ENCODE measurements at places on chromosomes 16 and 17.

GRCh38 chr17:63071797-63072196, 105.8 kb downstream of the TANC2 start:
- DNase-seq: no peak

- no peak for DNase-seq
Measured at GRCh38 chr16:9409560-9410493, 318.4 kb downstream of the HAPSTR1 start.

- no peak for DNase-seq
Measured at GRCh38 chr17:78715000-78715771, 66.9 kb downstream of the CYTH1 start.

DNA sequence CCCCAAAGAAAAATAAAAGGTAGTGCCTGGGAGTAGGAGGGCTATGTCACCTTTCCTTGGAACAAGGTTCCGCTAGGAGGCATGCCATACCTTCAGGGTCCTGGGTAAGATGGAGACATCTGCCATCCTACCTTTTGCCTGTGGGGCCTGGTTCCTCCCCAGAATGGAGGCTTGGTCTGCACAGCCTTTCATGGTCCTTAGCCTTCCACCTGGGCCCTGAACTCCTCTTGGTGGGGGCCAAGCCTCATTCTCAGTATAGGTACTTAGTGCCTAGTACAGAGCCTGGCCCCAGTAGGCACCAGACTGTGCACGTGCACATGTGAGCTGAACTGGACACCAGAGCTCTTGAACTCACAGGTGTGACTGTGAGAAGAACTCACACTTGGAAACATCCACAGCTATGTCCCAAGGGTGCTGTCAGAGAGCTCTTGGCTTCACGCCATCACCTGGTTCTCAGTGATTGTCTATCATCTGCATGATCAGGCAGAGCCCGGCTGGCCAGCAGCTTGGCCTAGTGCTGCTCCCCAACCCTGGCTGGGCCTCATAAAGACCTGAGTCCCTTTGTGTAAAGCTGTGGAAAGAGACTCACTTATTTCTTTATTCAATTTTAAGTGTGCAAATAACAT, 143.2 kb downstream of the SOCS1 start:
- DNase-seq: no peak

GRCh38 chr17:74150428-74151025, 53.0 kb upstream of the RPL38 start:
- DNase-seq: no peak

DNA sequence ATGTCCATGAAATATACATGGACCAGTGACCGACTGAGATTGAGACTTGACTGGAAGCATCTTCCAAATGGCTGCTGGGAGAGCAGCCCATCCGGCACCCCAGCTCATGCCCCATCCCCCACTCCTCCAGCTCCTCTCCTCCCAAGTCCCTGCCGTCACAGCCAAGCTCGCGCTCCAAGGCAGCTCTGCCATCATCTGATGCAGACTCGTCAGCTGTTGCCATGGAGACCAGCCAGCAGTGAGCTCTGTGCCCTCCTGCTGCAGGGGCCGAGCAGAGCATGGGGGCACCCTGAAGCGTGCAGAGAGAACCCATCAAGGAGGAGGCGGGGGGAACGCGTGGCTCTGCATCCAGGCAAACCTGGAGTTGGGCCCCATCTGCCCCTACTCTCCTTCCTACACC, 74.5 kb upstream of the TNRC6C start:
- DNase-seq: no peak

GRCh38 chr17:77873500-77874302, 84.8 kb upstream of the TNRC6C start:
- peak; percentile 4 for DNase-seq

DNA sequence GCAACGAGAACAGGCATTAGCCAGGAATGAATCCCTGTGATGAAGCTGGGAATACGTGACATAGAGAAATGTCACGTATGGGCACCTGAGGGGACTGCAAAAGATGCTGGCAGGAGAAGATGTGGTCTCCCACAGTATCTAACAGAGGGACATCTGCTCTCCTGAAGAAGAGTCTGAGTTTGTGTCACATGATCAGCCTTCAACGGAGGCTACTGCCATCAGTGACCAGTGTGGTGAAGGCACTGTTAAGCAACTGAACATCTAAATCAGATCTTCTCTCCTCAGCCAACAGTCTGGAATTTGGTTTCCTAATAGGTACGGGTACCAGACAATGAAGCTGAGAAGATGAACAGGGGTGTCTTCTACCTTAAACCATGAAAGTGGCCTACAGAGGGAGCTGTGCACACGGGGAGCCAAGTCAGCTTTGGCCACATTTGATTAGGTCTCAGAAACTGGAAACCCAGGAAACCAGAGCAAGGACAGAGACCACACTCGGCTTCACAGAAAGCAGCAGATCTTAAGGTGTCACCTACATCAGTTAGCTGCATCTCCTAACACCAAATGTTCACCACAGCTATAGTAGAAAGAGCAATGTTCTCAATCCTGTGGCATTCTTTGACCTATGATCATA, 41.8 kb downstream of the BRD7 start:
- DNase-seq: no peak

DNA sequence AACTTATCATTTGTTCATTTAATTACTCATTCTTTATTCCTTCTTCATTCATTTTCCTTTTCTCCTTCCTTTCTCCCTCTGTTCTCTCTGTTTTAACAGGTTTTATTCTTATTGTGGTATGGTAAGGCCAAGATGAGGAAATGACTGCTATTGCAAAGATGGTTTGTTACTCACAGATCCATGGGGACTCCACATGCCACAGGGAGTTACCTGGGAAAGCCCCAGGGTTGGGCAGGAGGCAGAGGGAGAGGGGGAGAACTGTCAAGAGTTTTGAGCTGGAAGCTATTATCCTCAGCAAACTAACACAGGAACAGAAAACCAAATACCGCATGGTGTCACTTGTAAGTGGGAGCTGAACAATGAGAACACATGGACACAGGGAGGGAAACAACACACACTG, 453.3 kb downstream of the WWOX start:
- DNase-seq: no peak

- no peak for DNase-seq
Measured at GRCh38 chr17:13197586-13197985, 179.8 kb upstream of the ELAC2 start.

DNA sequence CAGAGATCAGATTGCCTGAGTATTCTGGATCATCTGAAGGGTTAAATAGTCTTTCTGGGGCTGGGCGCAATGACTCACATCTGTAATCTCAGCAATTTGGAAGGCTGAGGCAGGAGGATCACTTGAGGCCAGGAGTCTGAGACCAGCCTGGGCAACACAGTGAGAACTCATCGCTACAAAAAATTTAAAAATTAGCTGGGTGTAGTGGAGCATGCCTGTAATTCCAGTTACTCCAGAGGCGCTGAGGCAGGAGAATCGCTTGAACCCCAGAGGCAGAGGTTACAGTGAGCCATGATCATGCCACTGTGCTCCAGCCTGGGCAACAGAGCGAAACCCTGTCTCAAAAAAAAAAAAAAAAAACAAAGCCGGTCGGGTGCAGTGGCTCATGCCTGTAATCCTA, 15.7 kb downstream of the MVP start:
- no peak for DNase-seq

GRCh38 chr17:45129940-45130680, 2.2 kb downstream of the PLCD3 start:
- DNase-seq: peak; percentile 46

- no peak for DNase-seq
Measured at GRCh38 chr16:57236022-57236350, 9.1 kb upstream of the ARL2BP start.

DNA sequence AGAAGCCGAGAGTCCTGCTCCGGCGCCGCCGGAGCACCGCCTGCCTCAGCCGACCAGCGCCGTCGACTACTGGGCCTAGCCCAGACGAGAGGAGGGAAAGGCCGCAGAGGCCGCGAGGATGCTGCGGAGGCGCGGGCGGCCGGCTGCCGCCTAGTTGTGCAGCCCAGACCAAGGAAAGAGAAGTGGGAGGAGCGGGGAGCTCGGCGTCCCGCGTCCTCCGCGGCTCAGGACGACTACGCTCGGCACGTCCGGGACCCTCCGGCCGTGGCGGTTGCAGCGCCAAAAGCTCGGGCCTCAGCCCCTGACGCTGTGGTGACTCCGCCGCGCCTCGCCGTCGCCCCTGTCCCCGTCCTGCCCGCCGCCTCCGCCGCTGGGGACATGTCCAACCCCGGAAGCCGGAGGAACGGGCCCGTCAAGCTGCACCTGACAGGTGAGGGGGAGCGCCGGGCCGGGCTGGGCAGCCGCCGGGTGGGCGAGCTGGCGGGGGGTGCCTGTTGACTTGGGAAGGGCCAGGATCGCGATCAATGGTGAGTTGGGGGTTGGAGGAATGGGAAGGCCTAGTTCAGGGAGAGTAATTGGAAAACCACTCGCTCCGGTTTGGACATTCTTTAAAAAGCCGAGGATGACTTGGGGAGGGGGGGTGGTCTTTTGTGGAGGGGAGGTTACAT, 37.7 kb downstream of the RNF135 start:
- DNase-seq: peak; percentile 78

DNA sequence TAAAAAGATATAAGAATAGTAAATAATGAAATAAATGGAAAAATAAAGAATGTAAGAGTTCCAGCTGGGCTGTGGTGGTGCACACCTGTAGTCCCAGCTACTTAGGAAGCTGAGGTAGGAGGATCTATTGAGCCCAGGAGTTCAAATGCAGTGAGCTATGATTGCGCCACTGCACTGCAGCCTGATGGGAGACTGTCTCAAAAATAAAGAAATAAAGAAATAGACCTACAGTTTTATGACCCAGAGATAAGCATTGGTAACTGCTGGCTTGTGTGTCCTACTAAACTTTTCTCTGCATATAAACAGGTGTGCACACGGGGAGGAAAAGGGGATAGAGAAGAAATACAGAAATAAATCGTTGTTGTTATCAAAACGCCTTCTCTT, 7.8 kb upstream of the PDP2 start:
- no peak for DNase-seq

DNA sequence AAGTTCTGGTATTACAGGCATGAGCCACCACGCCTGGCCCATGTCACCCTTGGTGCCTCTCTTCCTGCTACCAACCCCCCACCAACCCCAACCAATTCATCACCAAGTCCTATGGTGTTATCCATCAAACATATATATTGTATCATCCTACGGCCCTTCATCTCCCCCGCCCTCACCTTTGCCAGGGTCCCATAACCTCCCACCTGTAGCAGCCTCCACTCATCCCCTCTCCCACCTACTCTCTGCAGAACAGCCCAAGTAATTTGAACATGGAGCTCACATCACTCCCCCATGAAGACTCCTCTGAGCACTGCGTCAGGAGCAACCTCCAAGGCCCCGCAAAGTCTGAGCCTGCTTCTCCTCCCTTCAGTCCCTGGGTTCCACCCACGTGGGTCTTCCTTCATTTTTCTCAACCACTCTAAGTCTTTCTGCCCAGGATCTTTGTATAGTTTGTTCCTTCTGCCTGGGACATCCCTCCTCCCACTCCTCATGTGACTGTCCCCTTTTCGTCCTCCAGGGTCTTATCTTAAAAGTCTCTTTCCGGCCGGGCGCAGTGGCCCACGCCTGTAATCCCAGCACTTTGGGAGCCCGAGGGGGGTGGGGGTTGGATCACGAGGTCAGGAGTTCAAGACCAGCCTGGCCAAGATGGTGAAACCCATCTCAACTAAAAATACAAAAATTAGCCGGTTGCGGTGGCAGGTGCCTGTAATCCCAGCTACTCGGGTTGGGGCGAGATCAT, 7.0 kb upstream of the HID1 start:
- DNase-seq: no peak

DNA sequence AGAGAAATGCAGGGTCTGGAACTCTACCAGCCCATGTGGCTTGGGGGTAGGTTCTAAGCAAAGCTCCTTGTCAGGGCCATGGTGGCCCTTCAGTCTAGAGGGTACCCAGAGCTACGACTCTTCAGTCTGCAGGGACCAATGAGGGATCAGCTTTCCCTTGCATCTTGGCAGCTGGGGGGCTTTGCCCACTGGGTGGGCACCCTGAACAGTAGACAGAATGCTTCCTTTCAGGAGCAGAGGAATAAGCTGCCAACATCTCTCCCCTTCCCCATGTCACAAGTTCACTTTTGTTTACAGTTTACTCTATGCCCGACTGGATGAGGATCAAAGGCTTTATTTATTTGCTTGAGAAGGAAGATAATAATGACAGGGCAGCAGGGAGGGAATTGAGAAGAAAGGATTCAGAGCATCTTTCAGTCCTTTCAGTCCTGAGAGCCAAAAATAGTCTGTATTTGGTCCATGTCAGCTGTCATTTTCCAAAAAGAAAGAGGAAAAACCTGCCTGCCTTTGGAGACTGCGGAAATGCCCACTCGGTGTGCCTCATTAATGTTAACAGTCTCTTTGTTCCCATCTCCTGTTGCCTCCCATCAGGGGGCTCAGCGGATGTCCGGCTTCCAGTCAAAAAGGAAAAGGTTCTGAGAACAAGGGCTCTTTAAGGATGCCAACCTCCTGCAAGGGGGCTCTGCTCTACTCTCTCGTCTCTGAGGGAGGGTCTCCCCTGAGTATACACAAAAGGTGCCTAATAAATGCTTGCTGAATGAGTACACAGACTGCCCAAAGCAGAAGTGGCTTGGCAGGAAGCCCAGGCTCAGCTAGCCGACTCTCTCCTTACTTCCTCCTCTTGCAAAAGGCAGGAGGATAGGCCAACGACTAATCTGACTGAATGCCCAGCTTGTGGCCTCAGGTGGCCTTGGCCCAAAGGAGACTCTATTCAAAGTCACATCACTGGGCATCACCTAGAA, 17.1 kb downstream of the TRAF4 start:
- peak; percentile 77 for DNase-seq

DNA sequence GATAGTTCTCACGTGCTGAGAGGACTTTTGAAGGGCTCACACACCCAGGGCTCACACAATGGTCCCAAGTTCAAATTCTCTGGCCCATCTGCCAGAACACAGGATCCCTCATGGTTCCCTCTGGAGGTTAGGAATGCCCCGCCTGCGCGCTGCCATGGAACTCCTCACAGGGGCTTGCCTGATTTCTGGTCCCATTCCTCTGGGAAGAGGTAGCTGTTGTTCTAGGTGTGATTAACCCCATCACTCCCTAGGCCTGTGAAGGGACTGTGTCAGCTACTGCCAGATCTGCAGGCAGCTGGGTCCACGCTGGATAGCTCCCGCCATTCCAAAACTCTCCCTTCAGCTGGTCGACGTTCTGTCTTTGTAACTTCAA, 2.3 kb upstream of the ARMC5 start:
- no peak for DNase-seq

GRCh38 chr16:12258861-12259645, 282.5 kb downstream of the SNX29 start:
- no peak for DNase-seq

DNA sequence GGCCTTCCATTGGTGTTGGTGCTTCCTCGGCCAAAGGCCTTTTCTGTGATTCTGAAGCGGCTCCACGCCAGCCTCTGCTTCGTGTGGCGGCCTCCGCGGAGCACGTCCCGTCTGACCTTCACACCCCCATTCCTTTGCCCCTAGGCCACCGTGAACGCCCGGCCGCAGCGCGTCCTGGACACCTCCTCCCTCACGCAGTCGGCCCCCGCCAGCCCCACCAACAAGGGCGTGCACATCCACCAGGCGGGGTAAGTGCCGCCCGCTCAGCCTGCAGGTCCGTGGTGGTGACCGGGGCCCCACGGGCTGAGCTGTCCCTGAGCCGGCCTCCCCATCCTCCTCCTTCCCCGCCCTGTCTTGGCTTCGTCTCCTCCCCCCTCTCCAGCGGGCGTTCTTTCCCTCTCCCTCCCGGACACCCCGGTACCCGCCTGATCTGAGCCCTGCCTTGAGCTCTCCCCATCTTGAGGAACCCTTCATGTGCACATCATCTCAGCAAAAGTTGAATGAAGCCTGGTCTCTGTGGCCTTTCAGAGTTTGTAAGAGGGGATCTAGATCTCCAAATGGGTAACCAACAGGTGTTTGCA, 69.0 kb upstream of the CHMP6 start:
- DNase-seq: no peak
